Stimulated activated CD8-positive, alpha-beta memory T cell treated with anti-CD3 and anti-CD28 coated beads, Interleukin-4, amount 100 ng/mL, for 4 hours (primary cell): ENCODE measurements at places on chromosomes 16 and 17.

- DNase-seq: no peak
These were observed 166.3 kb downstream of the ANKFN1 start for GRCh38 chr17:56319531-56319930.

DNA sequence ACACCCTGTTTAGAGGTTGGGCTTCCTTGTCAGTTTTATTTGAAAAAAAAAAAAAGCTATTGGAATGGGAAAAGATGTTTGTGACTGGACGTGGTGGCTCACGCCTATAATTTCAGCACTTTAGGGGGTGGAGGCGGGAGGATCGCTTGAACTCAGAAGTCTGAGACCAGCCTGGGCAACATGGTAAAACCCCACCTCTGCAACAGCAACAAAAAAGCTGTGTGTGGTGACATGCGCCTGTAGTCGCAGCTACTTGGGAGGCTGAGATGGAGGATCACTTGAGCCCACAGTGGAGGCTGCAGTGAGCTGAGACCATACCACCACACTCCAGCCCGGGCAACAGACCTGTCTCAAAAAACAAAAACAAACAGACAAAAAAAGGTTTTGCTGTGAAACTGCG lies 66.1 kb upstream of the SIAH1 start:
- DNase-seq: no peak

DNA sequence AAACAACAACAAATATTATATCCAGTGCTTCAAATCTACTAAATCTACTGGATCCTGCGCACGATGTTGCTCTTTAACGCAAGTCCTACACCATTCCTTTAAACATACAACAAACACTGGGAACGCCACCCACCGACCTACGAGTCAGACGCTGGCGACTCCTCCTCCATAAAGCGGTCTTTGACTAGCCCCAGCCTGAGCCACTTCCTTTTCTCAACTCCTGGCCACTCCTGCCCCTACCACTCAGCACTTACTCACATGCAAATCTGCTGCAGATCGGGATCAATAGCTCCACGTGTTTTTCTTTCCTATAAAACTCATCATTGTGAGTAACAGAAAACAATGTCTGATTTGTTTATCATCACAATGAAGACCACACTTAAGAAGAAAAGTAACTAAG lies 32.8 kb upstream of the MNT start:
- DNase-seq: no peak

DNA sequence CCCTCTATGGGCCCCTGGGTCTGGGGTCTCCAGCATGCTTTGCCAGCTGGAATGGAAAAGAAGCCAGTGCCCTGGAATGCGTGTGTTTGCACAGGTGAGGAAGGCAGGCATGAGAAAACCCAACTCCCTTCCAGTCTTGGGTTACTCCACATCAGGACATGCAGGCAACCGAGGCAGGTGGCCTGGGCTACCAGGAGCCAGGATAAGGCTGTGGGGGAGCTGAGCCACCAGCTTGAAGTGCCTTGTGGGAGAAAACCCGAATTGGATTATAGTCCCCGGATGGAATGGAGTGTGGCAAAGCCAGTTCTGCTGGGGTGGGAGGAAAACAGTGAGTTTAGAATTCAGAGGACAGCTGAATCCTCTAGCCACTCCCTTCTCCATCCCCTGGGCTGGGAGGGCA lies 7.2 kb downstream of the SRCIN1 start:
- no peak for DNase-seq

- no peak for DNase-seq
These were observed 3.5 kb downstream of the MYO15B start for GRCh38 chr17:75590849-75591721.

DNA sequence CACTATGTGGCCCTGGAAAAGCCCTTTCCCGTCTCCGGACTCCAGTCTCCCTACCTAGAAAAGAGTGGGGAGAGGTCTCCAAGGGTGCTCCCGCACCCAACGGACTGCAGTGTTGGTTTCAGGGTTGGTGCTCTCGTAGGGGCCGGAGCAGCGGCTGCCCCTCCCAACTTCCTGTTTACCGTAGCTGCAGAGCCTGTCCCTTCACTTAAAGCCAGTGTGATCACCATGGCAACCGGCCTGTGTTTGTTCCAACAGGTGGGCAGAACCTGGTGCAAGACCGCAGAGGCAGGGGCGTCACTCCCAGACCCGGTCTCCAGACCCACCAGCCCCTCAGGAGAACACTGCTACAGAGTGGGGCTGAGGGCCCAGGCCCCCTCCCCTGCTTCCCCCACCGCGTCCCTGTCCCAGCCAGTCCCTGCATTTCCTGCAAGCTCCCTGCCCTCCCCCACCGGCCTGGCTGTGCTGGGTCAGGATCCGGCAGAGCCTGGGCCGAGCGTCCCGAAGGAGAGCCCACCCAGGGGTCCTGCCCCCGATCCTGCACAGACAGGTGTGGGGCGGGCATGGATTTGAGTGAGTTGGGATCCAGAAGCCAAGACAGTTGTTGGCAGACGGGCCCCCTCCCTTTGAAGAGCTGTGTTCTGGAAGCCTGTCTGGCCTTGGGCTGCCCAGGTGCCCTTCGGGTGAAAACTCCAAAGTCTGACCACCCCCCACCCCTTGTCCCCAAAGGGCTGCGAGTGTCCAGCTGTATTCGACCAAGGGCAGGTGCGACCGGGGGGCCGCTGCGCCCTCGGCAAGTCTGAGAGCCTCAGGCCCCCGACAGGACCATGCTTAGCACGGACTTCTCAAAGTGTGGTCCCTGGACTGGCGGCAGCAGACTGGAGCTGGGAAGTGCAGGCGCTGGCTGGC lies 1.5 kb upstream of the BAIAP3 start:
- no peak for DNase-seq

DNA sequence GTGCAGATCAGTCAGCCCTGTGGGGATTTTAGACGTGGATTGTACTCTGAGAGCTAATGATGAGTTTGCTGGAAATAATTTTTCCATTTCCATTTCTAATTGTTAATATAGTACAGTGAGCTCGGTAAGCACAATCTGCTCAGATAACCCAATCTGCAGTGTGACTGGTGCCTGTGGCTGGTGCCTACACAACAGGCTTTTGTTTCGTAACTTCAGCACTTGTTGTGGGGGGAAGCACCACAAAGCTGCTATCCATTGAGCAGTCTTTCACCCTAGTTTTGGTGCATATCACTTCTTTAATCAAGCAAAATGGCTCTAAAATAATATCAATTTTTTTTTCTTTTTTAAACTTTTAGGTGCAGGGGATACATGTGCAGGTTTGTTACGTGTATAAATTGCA lies 534.9 kb upstream of the HSBP1 start:
- DNase-seq: no peak

DNA sequence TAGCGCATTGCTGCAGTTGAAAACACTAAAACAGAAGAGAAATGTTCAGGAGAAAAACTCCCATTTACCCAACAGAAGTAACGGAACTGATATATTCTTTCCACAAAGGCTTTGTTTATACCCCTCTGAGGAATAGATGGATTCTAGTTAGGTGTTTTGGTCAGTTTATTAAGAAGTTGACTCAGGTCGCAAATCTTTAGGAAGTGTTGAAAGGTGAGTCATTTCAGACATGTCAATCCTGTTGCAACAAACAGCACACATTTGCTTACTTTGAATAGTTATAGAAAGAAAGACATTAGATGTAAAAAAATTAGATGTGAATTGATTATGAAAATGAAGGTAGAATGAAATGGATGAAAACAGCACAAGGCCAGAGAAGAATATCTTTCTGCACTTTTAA lies 941.0 kb downstream of the KCNJ2 start:
- DNase-seq: no peak

DNA sequence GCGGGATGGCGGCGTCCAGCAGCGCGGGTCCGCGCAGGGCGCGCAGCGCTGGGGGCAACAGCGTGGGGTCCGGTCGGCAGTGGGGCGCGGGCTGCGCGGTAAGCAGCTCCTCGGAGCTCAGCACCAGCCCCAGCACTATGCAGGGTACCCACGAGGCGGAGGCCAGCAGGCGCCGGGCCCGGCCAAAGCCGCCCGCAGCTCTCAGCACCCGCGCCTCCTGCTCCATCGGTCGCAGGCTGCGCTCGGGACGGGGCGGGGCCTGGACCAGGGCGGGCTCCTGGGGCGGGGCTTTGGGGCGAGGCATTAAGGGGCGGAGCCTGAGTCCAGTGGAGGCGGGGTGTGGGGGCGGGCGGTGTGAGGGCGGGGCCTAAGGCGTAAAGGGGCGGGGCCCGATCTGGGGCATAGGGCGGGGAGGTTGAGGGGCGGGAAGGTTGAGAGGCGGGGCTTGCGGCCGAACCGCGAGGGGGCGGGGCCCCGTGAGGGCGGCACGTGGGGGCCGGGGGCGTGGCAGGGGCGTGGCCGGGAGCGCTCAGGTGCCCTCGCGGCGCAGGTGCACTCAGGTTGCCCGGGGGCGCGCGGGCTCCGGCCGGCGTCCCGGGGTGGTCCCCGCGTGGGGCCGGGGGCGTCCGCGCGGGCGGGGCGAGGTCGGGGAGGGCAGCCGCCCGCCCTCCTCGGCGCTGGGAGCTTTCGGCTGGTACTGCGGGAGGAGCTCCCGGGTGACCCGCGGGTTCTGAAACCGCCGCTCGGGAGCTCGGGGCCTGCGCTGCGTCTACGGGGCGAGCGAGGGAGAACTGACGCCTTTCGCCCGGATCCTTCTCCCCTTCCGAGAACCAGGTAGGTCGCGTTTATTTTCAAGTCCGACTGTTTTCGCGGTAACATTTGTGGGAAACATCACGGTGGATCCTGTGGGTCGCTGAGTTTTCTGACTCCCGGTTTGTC lies 1.4 kb upstream of the SLC22A31 start:
- peak; percentile 50 for DNase-seq

GRCh38 chr17:7703584-7704479 lies 1.2 kb upstream of the EFNB3 start:
- DNase-seq: no peak

DNA sequence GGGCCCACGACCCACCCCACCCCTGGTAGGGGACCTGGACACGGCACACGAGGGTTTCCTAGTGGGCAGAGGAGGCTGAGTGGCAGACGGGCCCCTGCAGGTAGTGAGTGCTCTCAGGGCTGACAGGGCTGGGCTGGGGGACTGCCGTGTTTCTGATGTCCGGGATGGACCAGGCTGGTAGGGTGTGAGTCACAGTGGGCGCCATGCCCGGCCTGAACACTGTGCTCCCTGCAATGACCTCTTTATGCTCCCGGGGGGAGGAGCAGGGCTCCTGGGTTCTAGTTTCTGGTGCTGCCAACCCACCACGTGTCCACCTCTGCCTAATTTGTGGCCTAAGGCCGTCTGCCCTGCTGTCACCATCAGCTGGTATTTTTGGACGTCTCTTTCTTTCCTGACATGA lies 26.3 kb downstream of the ARHGAP23 start:
- DNase-seq: no peak

DNA sequence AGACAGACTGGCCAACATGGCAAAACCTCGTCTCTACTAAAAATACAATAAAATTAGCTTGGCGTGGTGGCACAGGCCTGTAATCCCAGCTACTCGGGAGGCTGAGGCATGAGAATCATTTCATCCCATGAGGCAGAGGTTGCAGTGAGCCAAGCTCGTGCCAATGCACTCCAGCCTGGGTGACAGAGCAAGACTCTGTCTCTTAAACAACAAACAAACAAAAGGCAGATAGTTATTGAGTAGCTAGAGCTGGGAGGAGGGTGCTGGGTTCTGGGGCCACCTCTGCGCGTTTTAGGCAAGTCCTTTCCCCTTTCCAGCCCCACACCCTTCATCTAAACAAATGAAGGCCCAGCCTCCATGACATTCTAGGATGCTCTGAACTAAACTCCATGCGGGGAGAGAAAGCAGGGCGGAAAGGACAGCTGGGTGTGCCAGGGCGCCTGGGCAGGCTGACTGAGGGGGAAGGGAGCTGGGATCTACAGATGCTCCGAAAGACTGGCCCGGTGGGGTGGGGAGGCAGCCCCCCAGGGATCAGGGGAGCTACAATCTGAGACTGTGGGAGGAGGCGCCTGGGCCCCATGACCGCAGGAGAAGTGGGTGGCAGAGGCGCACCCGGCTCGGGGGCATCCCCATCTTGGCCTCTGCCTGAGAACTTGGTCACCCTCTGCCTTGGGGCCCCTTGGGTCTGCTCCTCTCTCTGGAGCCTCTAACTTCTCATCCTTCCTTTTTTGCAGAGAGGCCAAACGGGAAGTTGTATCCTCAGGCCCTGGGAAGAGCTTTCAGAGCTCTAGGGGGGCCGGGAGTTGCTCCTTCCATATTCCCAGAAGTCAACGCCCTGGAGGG lies 910 bp downstream of the ITGAL start:
- peak; percentile 23 for DNase-seq

GRCh38 chr16:80231888-80232287 lies 308.9 kb upstream of the DYNLRB2 start:
- no peak for DNase-seq

GRCh38 chr17:83150369-83151055 lies 71.1 kb downstream of the METRNL start:
- DNase-seq: no peak

- no peak for DNase-seq
These were observed 52.3 kb downstream of the TOX3 start for GRCh38 chr16:52494621-52495020.

GRCh38 chr16:70752426-70752825 lies 48.5 kb downstream of the VAC14 start:
- no peak for DNase-seq

DNA sequence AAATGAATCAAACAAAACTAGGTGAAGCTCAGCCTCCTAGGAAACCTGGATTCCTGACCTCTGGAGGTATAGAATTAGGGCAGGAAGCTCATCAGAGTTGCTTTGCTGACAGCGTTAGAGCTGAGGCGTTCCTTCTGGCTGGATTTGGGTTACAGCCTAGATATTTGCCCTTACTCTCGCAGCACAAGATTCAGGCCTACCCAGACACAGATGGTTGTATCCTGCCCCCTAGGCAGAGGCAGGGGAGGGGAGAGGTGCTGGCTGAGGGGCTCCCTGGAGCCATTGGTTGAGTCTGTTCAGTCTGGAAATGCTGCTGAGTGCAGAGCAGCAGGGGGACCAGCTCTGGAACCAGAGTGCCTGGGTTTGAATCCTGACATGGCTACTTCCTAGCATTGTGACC lies 78.4 kb downstream of the MPRIP start:
- DNase-seq: no peak

- no peak for DNase-seq
These were observed 34.3 kb downstream of the CPSF4L start for GRCh38 chr17:73227379-73227778.

DNA sequence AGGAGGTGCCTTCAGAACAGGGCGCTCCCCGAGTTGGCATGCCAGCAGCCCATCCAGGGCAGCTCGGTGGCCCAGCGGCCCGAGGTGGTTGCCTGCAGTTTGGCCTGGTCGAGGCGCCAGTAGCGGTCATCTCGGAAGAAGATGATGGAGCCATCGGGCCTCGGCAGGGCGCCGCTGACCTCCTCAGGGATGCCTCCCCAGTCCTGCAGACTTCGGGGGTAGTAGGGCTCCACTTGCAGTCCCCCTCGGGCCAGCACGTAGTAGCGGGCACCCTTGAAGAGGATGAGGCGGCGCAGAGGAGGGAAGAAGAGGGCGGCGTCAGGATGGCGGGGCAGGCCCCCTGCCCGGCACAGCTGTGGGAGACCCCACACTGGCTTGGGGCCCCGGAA lies 5.8 kb downstream of the C17orf50 start:
- no peak for DNase-seq

DNA sequence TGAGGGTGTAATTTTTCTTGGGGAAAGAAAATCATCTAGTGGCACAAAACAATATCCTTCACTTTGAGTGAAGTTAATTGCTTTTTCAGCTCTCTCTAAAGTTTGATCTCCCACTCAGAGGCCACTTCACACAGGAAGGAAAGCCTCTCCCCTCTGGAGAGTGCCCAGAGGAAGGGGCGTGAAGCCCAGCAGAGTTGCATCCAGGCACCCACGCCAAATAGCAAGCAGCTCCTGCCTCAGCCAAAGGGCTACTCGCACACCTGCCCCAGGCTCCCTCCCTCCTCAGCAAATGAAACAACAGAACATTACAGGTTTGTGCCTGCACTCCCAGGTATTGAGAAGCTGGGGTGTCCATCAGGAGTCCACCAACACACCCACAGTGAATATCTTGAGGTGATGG lies 183.0 kb upstream of the RPL38 start:
- DNase-seq: no peak
